ENCODE measurements at places on chromosomes 1 and 21. TPM values are rescaled to one million over a fixed set of nuclear protein-coding genes. Genes with fewer than 3 reads are reported as not detected.

AGMAT gene
- 1.9 TPM for total RNA-seq

OR2T5 gene
- not detected for total RNA-seq

CR1L gene
- not detected for total RNA-seq

BNIPL gene
- total RNA-seq, result 5.5 TPM

GJA4 gene
- 0.48 TPM for total RNA-seq

TNFRSF1B gene
- total RNA-seq, result not detected

FNBP1L gene
- total RNA-seq, result 43.6 TPM

FGR gene
- total RNA-seq, result 0.64 TPM

GNAT2 gene
- 0.64 TPM for total RNA-seq

OR14K1 gene
- total RNA-seq, result not detected

USH2A gene
- not detected for total RNA-seq

FAM151A gene
- total RNA-seq, result not detected

S100A7 gene
- total RNA-seq, result not detected

TSACC gene
- not detected for total RNA-seq

RAP1GAP gene
- 1.2 TPM for total RNA-seq

TMEM269 gene
- total RNA-seq, result 0.21 TPM

OR2G6 gene
- total RNA-seq, result not detected

BRWD1 gene
- total RNA-seq, result 57.4 TPM

S100A1 gene
- total RNA-seq, result not detected

CD84 gene
- not detected for total RNA-seq

NECAP2 gene
- total RNA-seq, result 181 TPM

GPR37L1 gene
- total RNA-seq, result not detected

LRRC38 gene
- total RNA-seq, result not detected

E2F2 gene
- total RNA-seq, result under 0.01 TPM

All from tracheal epithelial cell (primary cell).